ENCODE measurements at places on chromosomes 1 and 21. TPM values are rescaled to one million over a fixed set of nuclear protein-coding genes. Genes with fewer than 3 reads are reported as not detected.

EPHA10 gene
- total RNA-seq: 2.8 TPM

TRABD2B gene
- 0.36 TPM for total RNA-seq

DNA sequence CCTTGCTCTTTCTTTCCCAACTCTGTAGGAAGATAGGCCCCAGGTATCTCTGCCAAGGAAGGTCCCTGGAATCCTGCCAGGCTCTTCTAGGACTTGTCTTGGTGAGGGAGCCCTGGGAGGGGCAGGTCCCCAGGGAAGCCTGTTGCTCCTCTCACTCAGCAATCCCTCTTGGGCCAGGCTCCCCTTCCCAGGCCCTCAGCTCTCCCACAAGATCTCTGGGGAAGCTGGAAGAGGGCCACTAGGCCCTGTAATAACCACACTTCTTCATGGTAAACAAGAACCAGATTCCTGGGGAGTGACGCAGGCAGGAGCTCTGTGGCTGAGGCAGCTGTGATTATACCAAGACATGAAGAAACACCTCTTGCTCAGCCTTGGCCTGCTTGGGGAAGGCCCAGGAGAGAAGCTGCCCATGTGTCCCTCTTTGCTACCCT lies 9.9 kb upstream of the MAPKAPK2 start:
- no peak overlapping the region for H3K4me3 ChIP-seq
- H3K27ac ChIP-seq: peak overlapping the region; percentile 95
- H3K36me3 ChIP-seq: no peaks in the 10 kb centered on the region
- peak; percentile 30 for DNase-seq

- H3K4me3 ChIP-seq: no peak overlapping the region
- no peaks in the 10 kb centered on the region for H3K27me3 ChIP-seq
- H3K36me3 ChIP-seq: no peaks in the 10 kb centered on the region
- DNase-seq: no peak
- no peak overlapping the region for H3K27ac ChIP-seq
Observed at GRCh38 chr1:242147096-242147976, 148.4 kb upstream of the MAP1LC3C start.

Measured in Caco-2 (cell line).